ENCODE measurements at places on chromosomes 7 and 10.

- DNase-seq = no peak
Measured at GRCh38 chr10:99393036-99393435, 37.4 kb downstream of the GOT1 start.

DNA sequence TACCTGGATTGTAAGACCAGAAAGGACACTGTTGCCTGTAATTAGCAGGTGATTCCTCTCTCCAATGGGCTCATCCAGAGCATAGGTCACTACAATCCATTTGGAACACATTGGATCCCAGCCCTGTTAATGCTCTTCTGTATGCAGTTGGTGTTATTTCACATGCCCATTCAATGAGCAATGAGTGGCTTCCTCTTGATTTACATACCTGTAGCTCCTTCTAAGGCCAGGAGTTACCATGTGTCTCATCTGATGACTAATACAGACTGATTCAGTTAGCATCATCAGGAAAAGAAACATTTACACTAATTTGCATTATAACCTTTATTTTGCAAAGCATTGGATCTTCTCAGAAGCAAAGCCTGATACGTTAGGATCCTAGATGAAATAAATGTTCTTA, 83.1 kb upstream of the NPVF start:
- DNase-seq = no peak

- DNase-seq = no peak
Measured at GRCh38 chr7:150410680-150411346, 31.7 kb downstream of the ZNF775 start.

DNA sequence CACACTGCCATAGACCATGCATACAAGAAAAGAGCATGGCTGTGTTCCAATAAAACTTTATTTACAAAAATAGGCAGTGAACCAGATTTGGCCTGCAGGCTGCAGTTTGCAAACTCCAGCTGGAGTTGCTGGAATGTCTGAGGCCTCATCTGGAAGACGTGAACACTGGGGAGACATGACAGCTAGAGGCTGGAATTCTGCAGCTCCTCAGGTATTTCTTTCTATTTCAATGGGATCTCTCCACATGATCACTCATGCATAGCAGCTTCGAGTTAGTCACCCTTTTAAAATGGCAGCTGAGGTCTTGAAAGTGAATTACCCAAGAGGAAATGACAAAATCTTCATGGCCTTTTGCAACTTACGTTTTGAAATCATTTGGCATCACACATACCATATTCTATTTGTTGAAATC, 52.6 kb upstream of the BET1 start:
- no peak for DNase-seq

DNA sequence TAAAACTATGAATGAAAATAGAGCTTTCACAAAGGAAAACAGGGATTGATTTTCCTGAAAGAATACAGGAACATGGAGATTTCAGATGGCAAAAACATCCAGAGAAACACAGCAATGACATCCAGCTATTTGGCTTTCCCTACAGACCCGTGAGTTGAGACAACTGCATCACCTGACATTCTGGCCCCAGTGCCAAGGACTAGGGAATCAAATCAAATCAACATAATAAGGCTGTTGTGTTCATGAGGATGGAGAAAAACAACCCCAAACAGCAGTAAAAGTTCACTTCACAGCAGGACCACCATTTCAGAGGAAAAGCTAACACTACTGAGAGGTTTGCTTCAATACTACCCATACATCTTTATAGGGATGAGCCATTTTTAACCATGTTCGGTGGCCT, 25.5 kb downstream of the ETV1 start:
- DNase-seq = no peak

DNA sequence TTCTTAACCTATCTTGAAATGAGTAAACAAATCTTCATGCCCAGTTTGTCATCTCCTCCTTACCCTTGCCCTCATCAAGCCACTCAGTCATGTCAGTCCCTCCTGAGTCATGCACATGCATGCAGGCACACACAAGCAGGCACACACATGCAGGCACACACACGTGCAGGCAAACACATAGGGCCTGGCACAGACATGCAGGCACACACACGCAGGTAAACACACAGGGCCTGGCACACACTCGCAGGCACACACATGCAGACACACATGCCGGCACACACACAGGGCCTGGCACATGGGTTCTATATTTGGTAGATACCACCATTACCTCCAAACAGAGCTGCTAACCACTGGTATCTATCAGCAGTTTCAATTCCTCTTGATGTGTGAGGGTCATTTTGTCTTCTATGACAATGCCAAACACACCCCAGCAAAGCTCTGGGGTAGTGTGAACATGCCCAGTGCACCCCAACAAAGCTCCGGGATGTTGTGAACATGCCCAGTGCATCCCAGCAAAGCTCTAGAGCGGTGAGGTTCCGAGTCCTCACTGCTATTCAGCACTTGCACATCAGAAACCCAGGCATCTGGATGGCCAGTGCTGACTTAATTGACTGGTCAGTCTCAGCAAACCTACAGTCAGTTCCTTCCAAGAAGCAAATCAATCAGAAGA, 563.8 kb downstream of the PTPRN2 start:
- no peak for DNase-seq

DNA sequence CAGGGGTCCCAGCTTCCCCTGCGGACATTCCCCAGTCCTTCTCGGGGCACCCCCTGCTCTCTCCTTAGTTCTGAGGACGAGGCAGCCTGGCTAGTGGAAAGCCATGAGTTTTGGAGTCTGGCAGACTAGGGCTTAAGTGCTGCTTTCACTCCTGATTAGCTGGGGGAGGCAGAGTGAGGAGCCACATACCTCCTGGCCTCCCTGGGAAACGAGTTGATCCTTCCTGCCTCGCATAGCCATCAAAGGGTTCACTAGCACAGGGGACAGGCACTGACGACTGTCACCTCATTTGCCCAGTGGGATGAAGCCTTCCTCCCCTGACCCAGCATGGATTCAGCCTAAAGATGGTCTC, 402.5 kb downstream of the RPS24 start:
- no peak for DNase-seq

GRCh38 chr7:128104108-128104742, 73.0 kb upstream of the LRRC4 start:
- no peak for DNase-seq

GRCh38 chr10:88066876-88067275, 203.5 kb downstream of the PTEN start:
- no peak for DNase-seq

- no peak for DNase-seq
Measured at GRCh38 chr7:28623863-28624262, 211.5 kb downstream of the CREB5 start.

GRCh38 chr7:70614237-70615045, 517.5 kb upstream of the GALNT17 start:
- no peak for DNase-seq

- DNase-seq = no peak
Measured at GRCh38 chr7:100120733-100121036, 1.3 kb downstream of the CNPY4 start.

- no peak for DNase-seq
Measured at GRCh38 chr7:904847-905246, 28.5 kb downstream of the GET4 start.

- no peak for DNase-seq
Measured at GRCh38 chr10:17790651-17791050, 18.5 kb upstream of the MRC1 start.
